Activated naive CD4-positive, alpha-beta T cell treated with anti-CD3 and anti-CD28 coated beads, Interleukin-2, amount 50 U/mL, for 72 hours (primary cell): ENCODE measurements at places on chromosomes 6 and 20. TPM values are rescaled to one million over a fixed set of nuclear protein-coding genes. Genes with fewer than 3 reads are reported as not detected.

GRCh38 chr6:106165885-106166485 lies 79.8 kb downstream of the PRDM1 start:
- DNase-seq = no peak

GRCh38 chr6:141403827-141404226 lies 728.9 kb upstream of the GJE1 start:
- no peak for DNase-seq

DNA sequence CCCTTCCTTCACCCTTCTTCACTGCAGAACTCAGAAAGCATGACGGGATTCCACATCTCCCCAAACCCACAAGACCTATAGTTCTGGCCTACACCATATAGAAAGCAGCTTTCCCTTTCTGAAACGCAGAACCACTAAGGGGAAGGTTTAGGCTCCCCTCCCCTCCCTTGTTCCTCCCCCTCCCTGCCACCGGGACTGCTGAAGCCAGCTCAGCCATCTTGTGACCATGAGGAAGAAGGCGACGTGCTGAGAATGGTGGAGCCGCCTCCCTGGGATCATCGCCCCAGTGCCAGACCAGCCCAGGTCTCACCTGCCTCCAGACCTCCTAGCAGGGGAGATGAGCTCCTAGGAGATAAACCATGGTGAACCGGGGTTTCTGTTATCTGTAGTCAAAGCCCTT lies 19.6 kb downstream of the SERPINB6 start:
- DNase-seq = no peak

DNA sequence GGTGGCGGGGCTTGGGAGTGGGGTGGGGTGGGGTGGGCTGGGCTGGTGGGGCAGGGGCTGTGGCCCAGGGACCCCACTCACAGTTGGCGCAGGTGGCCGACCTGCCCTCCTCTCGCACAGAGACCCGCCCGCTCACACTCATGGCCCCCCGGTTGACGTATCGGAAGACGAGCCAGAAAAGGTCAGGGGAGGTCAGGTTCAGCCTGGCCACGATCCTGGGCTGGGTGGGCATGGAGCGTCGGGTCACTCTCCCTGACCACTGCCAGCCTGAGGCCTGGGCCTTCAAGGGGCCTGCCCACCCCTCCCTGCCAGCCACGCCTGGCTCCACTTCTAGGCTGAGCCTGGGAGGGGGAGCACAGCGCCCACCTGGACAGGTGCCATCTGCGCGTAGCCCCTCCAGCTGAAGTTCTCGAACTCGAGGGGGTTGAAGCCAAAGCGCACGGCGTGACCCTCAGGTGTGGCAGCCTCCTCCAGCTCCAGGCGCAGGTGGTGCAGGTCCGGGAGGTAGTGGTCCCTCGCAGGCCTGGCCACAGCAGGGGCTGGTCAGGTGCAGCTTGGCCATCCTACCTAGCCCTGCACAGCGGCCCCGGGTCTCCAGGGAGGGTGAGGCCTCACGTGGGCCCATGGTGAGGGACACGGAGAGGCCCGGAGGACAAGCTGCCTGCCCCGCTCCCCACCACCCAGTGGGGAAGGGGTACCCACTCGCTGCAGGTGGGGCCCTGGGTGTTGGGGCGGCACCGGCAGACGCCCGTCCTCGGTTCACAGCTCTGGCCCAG lies 31.2 kb downstream of the ADRM1 start:
- DNase-seq = no peak

The GINS1 gene
- 26.3 TPM for total RNA-seq

- DNase-seq = no peak
These were observed 134.5 kb downstream of the EDN3 start for GRCh38 chr20:59434960-59435359.

The OR2H1 gene
- total RNA-seq = not detected

GRCh38 chr6:36229223-36229622 lies 32.7 kb downstream of the BRPF3 start:
- DNase-seq = no peak

- DNase-seq = no peak
These were observed 343.6 kb downstream of the FRK start for GRCh38 chr6:115717062-115717461.

DNA sequence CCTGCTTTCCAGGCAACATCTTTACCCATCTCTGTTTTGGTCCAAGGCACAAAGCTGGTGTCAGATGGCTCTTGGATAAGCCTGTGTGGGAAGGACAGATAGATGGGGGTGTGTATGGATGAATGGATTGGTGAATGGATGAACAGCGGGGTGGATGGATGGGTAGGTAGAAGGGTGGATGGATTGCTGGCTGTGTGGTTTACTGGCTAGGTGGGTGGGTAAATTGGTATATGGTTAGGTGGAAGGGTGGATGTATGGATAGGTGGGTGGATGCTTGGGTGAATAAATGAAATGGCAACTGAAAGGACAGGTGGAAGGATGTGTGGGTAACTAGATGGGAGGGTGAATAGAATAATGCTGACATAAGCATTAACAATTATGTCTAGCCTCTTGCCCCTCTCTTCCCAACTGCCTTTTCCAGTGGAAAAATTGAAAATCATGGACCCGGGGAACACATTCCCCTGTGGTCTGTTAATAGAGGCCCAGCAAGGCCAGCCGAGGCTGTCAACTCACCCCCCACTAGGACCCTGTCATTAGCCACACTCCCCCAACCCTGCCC lies 43.8 kb upstream of the RSPO4 start:
- DNase-seq = no peak

DNA sequence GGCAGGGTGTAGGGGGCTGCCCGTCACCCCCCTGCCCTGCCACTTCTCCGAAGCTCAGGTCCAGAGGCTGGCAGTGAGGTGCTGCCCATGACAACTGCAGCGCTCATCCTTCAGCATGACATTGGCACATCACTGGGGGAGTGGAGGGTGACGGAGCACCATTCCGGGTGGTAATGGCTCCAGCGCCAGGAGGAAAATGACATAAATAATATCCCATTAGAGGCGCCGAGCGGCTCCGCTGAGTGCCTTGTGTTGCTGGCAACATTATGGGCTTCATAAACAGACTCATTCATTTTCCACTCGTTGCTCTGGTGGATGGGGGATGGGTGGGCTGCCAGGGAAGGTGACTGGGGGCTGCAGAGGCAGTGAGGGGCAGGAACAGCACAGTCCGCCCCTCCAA lies 56.9 kb upstream of the CTNNBL1 start:
- DNase-seq = no peak

The SRSF12 gene
- total RNA-seq = 0.53 TPM

DNA sequence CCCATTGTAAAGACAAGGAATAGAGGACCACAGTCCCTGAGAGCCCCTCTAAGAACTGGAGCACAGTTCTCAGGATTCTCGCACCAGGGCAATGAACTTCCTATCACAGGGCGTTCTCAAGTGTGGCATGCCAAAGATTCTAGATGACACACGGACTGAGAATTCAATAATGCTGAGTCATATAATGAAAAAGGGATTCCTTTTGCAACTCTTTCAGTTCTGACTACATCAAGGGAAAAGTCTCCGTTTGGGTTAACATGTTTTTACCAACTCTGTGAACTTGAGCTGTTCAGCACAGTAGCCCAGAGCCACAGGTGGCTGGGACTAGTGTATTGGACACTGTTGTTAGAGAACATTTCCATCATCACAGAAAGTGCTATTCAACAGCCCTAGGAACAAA lies 3.4 kb downstream of the MED20 start:
- DNase-seq = no peak

- DNase-seq = no peak
These were observed 901 bp downstream of the CEP57L1 start for GRCh38 chr6:109096208-109096607.

The MAS1 gene
- not detected for total RNA-seq

The COL11A2 gene
- 1.8 TPM for total RNA-seq

- no peak for DNase-seq
These were observed 9.2 kb downstream of the NRN1 start for GRCh38 chr6:5997420-5997987.

GRCh38 chr6:8551386-8551785 lies 116.0 kb upstream of the SLC35B3 start:
- no peak for DNase-seq

- DNase-seq = no peak
These were observed 71.7 kb upstream of the QKI start for GRCh38 chr6:163342571-163343539.

The POM121L2 gene
- not detected for total RNA-seq

GRCh38 chr20:341682-342081 lies 5.2 kb upstream of the NRSN2 start:
- DNase-seq = no peak

The PAK5 gene
- total RNA-seq = not detected

GRCh38 chr6:20569000-20569610 lies 34.8 kb downstream of the CDKAL1 start:
- no peak for DNase-seq

- no peak for DNase-seq
These were observed 322.8 kb upstream of the GJE1 start for GRCh38 chr6:141809901-141810300.

The MOG gene
- total RNA-seq = not detected

The MTHFD1L gene
- total RNA-seq = 71.3 TPM
